ENCODE measurements at places on chromosomes 7 and 10.
A peak's percentile ranks its signal among the peaks of the same experiment; 100 is the strongest.

- no peak for DNase-seq
Observed at GRCh38 chr7:139682136-139683013, 95.4 kb downstream of the HIPK2 start.

DNA sequence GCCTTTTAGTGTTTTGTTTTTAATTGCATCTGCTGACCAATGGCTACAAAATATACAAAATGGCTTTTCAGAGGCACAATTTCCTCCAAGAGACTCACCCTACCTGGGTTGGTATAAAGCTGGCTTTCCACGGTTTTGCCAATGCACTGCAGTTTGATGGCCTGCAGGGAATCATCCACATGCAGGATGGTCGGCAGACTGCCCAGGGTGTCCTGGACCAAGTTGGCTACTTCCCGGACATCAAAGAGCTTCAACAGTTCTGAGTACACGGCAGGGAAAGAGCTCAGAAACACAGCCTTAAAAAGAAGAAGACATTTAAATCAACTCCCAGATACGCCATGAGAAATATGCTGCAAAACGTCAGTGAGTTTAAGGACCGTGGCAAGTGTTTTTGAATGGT is 301.0 kb upstream of the IMMP2L start:
- DNase-seq = no peak

- no peak for DNase-seq
Observed at GRCh38 chr10:133274751-133275683, 1.7 kb downstream of the ADAM8 start.

- DNase-seq = peak; percentile 40
Observed at GRCh38 chr7:129258649-129259389, 34.0 kb downstream of the AHCYL2 start.

DNA sequence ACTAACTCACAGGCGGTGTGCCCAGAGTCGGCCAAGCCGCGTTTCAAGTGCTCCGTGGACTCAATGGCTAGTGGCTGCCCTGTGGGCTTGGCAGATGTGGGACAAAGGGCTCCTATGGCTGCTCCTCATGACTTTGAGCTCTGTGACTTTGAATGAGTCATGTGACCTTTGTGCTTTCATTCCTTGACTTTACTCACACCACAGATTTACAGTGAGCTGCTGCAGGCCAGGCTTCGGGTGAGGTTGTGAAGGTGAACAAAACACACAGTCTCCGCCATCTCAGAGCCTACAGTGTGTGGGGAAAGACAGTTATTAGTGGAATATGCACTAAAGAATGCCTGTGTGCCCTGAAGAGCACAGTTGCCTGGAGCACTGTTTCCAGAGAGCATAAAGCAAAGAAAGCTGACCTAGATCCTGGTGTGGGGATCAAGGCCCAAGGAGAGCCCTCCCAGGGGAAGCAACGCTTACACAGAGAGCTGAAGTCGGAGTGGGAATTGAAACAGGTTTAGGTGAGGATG is 29.7 kb upstream of the PLEKHA1 start:
- peak; percentile 82 for DNase-seq

- no peak for DNase-seq
Observed at GRCh38 chr7:30924624-30925023, 13.0 kb downstream of the AQP1 start.

DNA sequence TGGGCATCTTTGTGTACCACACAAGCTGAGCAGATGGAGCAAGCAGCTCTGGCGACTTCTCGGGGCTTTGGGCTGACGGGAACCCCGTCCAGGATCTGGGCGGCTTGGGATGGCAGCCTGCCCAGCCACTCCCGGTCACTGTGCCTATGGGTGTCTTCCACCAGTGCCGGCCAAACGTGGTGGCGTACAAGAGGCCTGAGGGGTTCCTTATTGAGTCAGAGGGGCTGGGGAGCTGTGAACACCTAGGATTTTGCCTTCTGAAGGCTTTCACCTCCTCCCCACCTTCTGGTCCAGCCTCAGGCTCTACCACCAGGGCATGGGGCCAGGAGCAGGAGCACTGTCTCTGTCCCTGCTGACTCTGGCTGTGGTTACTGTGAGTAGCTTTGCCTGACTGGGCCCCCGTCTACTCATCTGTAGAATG is 71.8 kb upstream of the PPIF start:
- DNase-seq = no peak

- DNase-seq = no peak
Observed at GRCh38 chr10:126536656-126537055, 133.8 kb downstream of the C10orf90 start.

GRCh38 chr10:103542764-103543616 is 49.5 kb downstream of the NEURL1 start:
- peak; percentile 23 for DNase-seq

DNA sequence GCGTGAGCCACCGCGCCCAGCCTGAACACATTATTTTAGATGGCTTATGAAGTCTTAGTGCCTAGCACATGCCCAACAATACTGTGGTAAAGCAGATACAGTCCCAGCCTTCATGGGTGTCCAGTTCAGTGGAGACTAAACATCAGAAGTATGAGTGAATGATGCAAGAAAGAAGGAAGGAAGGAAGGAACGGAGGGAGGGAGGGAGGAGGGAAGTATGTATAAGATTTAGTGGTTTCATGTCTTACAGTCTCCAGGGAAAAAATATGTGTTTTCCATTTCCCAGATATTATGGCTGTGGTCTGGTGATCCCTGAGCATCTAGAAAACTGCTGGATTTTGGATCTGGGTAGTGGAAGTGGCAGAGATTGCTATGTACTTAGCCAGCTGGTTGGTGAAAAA is 2.9 kb downstream of the AS3MT start:
- DNase-seq = no peak

DNA sequence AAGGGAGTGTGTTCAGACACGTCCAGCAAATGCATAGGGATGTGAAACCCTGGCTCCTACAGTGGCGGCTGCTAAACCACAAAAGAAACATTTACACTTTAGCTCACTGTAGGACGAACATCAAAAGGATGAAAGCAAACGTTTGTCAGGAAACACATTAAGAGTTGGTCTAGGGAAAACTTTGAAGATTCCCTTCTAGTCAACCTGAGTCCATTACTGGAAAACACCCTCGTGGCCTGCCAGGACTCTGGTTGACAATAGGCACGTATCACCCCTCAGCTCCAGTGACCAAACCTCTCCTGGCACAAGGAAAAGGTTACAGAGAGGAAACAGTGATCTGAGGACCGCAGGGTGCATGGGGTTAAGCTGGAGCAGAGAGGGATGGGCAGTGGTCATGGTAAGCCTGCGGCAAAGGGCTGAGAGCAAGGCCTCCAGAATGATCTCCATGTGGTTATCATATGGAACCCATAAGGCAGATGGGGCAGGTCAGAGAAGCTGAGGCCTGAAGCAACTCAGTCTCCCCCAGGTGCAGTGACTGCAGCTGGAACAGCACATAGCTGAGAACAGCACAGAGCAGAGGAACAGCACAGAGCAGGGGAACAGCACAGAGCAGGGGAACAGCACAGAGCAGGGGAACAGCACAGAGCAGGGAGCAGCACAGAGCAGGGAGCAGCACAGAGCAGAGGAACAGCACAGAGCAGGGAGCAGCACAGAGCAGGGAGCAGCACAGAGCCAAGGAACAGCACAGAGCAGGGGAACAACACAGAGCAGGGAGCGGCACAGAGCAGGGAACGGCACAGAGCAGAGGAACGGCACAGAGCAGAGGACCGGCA is 49.9 kb downstream of the CHST15 start:
- DNase-seq = no peak

DNA sequence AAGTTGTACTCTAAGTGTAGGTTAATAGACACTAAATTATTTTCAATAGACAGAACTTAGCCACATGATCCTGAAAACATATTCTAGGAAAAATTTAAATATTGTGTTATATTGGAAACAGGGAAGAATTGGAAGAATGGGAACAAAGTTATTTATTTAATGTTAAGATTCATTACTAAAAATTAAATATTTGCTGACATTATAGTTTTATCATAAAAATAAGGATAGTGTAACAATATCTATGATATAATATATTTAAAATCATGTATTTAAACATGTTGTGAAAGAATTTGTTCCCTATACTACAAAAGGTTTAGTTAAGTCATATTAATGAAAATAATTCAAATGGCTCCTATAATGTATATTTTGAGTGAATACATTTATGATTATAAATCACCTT is 120.1 kb upstream of the TEX47 start:
- DNase-seq = no peak

DNA sequence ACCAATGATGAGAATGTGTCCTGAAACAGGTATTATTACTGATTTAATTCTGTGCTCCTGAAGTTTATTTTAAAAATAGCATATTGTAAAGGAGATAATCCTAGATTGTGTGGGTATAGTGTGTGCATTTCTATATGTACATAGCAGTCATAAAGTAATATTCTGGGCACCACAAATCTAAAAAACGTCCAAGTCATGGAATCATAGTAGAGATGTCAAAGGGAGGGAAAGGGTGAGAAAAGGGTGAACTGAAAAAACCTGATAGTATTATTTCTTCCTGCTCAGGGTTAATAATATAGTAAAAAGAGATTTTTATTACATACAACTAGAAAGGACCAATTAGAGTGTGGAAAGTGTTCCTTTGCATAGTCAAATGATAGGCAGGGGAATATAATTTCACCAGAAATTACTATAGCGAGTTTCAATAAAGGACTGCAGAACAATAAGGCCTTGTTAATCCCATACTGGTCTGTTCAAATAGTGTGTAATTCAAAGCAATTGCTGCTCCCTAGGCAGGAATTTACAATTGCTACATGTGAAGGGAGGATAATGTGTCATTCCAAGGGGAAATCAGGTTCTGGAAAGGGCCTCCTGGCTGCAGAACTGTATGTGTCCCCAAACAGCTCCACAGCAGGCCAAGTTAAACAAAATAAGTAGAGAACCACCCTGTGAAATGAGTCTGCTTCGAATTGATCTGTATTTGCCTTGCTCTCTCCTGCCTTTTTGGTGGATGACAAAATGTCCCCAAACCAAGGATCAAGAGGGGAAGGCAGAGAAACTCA is 42.5 kb upstream of the KMT2E start:
- peak; percentile 94 for DNase-seq

GRCh38 chr10:48525113-48525512 is 79.8 kb downstream of the ARHGAP22 start:
- no peak for DNase-seq

DNA sequence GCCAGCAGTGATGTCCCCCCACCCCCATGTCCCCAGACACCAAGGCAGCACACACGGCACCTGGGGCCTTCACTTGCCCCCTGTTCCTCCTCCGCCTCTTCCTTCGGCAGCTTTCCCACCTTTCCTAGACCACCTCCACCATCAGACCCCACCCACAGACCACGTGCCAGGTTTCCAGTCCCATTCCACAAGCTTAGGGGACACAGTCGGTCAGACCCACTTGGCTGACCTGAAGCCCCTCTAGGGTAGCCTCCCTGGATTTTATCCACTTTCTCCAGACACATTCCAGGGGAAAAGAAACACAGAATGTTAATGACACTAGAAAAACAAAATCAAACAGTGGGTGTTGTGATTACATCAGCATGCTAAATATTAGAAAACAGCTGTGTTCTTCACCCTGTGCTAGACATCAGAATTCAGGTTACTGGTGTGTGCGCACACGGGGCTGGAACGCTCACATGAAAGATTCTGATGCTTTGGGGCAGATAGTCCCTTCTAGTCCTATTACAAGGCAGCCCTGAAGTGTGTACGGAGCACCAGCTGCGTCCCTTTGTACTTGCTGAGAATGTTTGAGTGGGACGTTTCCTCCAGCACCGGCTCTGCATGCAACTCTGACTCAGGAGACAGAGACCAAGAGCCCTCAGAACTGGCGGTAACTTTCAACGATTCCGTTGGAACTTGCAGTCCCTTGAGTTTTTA is 75.5 kb upstream of the PPP2R2D start:
- DNase-seq = no peak

GRCh38 chr10:89653410-89653869 is 8.4 kb upstream of the PANK1 start:
- DNase-seq = no peak

GRCh38 chr10:52459097-52459496 is 145.0 kb downstream of the DKK1 start:
- DNase-seq = no peak

DNA sequence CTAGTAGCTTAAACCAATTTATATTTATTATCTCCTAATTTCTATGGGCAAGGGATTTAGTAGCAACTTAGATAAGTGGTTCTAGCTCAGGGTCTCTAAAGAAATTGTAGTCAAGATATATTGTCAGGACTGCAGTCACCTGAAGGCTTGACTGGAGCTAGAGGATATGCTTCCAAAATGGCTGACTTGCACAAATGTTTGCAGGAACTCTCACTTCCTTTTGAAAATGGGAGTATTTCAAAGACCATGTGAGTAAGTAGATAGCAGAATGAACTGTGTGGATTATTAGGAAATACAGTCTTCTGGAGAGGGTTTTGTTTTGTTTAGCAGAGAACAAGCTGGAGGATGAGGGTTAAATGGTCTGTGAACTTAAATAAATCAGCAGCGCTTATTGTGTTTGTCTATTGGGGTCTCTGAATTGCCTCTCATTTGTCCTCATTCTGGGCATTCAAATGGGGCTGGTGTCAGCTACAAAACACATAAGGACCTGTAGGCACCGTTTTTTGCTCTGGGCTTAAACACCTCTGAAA is 524.6 kb downstream of the LRMDA start:
- DNase-seq = no peak

- no peak for DNase-seq
Observed at GRCh38 chr10:73836427-73836980, 25.1 kb upstream of the NDST2 start.

- no peak for DNase-seq
Observed at GRCh38 chr7:44050121-44050914, 5.8 kb downstream of the DBNL start.

- no peak for DNase-seq
Observed at GRCh38 chr10:6283655-6284054, 80.9 kb downstream of the PFKFB3 start.

DNA sequence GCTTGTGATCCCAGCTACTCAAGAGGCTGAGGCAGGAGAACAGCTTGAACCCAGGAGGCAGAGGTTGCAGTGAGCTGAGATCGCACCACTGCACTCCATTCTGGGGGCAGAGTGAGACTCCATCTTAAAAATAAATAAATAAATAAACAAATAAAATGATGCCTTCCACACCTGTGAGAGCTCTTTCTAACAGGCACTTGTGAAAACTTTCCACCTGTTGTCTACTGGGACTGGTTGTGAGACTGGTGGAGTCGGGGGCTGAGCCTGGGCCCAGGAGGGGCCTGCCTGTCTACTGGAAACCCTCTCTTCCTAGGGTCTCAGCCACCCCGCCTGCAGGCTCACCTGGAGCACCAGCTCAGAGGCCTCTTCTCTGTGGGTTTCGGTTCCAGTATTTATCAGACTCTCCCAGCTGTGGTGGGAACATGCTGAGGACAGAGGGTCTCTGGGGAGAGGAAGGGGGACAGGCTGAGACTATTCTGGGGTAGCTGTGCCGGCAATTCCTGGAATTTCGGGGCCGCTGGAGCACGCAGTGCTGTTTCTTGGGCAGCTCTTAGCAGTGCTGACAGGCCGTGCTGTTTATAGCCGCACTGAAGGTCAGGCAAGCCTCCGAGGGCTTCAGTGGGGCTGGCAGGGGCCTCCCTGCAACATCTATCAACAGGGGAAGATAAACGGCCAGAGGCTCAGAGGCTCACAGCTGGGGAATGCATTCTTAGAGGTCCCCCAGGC is 3.8 kb downstream of the LDB3 start:
- no peak for DNase-seq

DNA sequence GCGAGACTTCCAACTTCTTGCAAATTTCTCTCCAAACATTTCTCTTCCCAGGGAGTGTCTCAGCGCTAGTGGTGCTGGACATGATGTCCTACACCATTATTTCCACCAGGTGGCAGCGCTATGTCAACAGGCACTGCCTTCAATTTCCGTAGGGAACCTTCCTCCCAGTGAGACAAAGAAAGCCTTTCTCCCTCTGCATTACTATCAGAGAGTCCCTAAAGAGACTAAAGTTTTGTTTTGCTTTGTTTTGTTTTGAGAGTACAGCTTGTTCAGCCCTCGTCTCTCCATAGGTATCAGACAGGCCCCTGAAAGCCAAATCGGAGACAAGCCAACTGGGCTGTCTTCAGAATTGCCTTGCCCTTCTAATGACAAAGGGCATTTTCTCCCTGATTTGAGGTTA is 44.2 kb upstream of the GGCT start:
- DNase-seq = peak; percentile 96

All from COLO829 (cell line).